NCI-H1105 (cell line): ENCODE measurements at places on chromosomes 11 and 22.

DNA sequence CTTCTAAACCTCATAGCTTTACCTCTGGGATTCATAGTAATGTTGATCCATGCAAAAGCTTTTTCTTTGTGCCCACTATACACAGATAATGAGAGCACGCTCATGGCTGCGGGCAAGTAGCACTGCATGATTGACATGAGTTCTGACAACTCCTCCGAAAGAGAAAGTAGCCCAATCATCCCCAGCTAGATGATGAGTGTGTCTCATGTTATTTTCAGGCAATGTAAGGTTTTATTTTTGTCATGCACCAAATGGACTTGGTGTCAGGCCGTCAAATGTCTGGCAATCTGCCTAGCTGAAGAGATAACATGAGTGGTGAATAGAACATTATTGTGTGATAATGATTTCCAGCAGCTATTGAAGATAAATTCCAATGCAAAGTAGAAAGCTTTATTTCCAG is 662.6 kb downstream of the NTM start:
- no peak for DNase-seq

GRCh38 chr11:74521666-74522252 is 28.2 kb upstream of the LIPT2 start:
- no peak for DNase-seq

DNA sequence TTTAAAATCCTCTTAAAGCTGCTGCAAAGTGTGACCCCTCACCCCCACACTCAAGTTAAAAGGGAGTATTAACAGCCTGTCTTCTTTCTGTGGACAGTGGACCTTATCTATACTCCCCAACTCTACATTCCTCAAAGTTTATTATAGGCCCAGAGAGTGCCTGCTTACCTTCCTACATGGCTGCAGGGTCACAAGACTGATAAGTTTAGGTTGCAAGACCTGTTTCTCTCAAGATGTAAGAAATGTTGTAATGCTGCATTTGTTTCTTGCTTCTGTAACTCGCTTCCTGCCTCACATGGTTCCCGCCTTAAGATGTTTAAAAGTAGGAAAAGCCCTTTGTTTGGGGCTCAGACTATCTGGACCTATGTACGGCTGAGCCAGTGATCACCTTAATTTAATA is 10.1 kb upstream of the NXPE1 start:
- DNase-seq, result no peak

DNA sequence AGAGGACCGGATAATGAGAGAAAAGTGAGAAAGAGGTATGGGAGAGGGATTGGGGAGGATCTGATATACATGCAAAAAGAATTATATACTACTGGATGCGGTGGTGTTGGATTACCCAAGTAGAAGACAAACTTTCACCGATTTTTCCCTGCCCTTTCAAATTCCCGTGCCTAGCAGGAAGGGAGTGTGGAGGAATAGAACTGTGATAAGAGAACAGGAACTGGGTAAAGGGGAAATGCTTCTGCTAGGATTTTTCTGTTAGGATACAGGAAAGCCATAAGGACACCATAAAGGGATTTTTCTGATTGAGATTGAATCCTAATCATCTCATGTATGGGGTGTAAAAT is 480 bp upstream of the MTMR2 start:
- DNase-seq, result no peak

DNA sequence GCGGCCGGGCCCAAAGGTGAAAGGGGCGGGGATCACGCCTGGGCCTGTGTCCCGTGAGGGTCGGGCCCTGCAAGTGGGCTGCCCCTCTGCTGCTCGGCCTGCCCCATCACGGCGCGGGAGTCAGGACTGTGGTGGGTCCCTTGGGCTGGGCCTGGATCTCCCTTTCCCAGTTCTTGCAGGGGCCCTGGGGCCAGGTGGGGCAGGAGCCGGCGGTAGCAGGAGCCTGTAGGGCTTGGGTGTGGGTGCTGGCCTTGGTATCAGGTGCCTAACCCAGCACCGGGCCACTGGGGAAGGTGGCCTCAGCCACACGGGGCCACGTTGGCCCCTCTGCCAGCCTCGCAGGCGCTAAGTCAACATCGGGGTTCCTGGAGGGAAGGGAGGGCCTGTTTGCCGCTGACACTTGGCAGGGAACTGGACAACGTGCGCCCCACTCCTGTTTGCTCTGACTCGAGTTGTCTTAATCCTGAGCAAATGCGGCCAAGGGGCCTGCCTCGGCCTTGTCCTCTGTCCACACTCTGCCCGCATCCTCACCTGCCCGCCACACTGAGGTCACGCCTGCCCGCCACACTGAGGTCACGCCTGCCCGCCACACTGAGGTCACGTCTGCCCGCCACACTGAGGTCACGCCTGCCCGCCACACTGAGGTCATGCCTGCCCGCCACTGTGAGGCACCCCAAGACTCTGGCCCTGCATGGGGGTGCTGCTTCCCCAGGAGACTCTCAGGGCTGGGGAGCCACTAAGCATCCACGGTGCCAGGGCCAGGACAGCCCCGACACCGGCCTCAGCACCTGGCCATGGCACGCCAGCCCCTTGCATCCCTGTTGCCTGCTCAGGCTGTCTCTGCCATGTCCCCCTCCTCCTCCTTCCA is 14.2 kb upstream of the MUC5B start:
- no peak for DNase-seq

DNA sequence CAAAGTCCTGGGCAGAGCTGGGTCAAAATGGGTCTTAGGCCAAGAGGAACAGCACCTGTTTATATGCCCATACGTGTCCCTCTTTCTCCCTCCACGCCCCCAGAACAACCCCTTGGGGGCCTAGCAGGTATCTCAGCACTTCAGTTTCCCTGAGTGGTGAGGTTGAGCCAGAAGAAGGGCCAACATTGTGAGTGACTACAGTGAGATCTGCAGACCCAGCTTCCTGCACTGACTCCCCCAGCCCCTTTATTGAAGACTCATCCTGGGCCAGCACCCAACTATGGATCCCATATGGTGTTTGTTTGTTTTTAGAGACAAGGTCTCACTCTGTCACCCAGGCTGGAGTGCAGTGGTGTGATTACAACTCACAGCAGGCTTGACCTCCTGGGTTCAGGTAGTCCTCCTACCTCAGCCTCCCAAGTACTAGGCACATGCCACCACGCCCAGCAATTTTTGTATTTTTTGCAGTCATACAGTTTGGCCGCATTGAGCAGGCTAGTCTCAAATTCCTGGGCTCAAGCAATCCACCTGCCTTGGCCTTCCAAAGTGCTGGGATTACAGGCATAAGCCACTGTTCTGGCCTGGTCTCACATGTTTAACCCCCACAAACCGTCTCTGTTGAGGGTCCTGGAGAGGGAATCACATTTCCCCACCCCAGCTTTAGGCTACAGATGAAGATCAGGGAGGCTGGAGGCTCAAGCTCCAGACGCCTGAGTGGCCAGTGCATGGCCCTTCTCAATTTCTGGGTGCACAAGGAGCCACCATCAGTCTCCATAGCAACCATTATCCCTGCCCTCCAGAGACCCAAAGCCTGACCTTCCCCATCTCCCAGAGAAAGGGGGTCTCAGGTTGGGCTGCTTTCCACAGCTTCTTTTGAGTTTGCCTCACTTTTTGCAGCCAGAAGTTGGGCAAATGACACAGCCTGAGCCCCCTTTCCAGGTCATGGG is 1.7 kb upstream of the LARGE2 start:
- DNase-seq, result no peak

DNA sequence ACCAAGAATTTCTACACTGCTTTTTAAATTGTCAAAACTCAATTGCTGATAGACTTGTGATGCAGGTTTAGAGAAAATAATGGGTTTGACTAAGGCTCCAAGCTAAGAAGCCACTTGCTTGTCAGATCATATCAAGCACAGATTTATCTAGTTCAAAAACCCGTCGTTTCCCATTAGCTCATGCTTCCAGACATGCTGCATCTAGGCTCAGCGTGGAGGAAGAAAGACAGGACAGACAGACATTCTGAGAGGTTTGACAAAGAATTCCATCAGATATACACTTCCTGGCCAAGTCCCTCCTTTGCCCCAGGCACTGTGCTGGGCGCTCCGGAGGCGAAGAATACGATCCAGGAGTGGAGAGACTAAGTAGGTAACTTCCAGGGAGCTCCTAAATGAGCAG is 76.8 kb downstream of the KCNC1 start:
- DNase-seq, result no peak
